NAMALWA (cell line): ENCODE measurements at places on chromosomes 11 and 22.

GRCh38 chr22:38452373-38453065 is 2.5 kb downstream of the KCNJ4 start:
- no peak for DNase-seq

GRCh38 chr11:65102142-65103095 is 6.4 kb downstream of the VPS51 start:
- DNase-seq = no peak

GRCh38 chr11:58963551-58964104 is 24.3 kb downstream of the GLYATL1 start:
- DNase-seq = no peak

GRCh38 chr11:116233561-116233960 is 539.2 kb downstream of the BUD13 start:
- DNase-seq = no peak

GRCh38 chr11:61111786-61112517 is 9.7 kb downstream of the CD5 start:
- no peak for DNase-seq

- peak; percentile 34 for DNase-seq
Observed at GRCh38 chr22:42747701-42748513, 27.2 kb upstream of the A4GALT start.

GRCh38 chr11:34192481-34193401 is 87.3 kb downstream of the NAT10 start:
- DNase-seq = no peak

DNA sequence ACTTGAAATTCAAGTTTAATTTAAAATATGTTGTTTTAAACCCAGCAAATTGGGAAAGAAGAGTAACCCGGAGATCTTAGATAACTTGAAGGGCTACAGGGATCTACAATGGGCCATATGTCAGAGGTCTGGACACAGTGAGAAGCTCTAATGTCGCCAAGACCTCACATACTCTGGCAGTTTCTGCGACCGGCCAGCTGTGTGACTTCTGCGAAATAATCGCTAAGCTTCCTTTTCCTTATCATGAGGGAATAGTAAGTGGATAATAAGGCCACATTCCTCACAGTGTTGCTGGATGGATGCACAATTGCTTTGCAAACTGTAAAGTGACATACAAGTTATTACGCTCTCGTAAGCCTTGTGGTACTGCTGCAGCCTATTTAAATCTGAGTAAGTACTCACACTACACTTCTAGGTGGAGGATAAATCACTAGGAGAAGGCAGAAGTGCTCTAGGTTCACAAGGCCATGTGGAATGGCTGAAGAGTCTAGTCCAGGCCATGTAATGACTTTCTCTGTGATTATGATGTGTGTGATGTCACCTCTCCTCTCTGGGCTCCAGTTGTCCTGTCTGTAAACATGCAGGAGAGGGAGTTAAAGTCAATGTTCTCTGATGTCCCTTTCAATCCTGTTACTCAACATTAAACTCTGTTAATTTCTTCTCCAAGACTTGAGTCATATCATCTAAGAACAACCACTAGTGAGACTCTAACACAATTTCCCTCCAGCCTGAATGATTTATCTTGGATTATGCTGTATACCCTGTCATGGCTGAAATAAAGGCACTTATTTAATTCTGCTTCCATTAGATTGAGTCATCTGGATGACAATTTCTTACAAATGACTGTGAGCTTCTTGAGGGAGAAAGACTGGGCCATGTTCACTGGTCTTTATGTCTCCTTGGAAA is 192.6 kb upstream of the NARS2 start:
- no peak for DNase-seq

GRCh38 chr11:113373306-113373705 is 14.3 kb upstream of the ANKK1 start:
- no peak for DNase-seq

- DNase-seq = peak; percentile 22
Observed at GRCh38 chr22:35229865-35230264, 27.4 kb upstream of the HMGXB4 start.

DNA sequence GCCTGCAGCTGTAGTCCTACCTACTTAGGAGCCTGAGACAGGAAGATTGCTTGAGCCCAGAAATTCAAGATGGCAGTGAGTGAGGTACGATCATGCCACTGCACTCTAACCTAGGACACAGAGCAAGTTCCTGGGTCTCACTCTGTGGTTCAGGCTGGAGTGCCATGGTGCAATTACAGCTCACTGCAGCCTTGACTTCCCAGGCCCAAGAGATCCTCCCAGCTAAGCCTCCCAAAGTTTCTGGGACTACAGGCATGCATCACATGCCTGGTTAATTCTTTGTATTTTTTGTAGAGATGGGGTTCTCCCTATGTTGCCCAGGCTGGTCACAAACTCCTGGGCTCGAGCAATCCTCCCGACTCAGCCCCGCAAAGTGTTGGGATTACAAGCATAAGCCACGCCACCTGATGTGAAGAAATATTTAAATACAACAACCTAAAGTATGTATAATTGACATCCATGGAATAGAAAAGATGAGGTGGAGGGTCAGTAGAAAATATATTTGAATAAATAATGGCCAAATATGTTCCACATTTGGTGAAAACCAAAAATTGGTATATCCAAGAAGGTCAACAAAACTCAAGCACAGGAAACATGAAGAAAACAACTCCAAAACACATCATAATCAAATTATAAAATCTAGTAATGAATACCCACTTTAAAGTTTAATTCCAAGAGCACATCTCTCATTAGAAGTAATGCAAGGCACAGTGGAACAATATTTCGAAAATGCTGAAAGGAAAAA is 47.9 kb upstream of the IGLL5 start:
- DNase-seq = no peak

GRCh38 chr11:125148743-125149142 is 15.8 kb upstream of the PKNOX2 start:
- no peak for DNase-seq

DNA sequence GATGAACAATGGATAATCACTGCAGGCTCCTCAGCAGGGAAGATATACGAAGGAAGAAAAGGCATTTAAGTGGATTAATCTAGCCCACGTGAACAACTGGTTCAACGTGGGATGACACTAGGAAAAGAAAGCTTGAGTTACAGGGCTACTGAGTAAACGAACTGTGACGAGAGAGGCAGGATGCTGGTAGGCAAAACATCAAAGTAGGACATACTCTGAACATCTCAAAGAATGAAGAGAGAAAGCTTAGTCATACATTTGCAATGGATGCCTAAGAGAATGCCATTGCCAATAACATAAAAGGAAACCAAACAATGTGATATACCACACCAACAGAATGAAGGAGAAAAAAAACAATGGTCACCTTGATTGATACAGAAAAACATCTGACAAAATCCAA is 12.9 kb downstream of the USP28 start:
- DNase-seq = no peak

- DNase-seq = no peak
Observed at GRCh38 chr11:28596816-28597215, 488.6 kb downstream of the METTL15 start.

DNA sequence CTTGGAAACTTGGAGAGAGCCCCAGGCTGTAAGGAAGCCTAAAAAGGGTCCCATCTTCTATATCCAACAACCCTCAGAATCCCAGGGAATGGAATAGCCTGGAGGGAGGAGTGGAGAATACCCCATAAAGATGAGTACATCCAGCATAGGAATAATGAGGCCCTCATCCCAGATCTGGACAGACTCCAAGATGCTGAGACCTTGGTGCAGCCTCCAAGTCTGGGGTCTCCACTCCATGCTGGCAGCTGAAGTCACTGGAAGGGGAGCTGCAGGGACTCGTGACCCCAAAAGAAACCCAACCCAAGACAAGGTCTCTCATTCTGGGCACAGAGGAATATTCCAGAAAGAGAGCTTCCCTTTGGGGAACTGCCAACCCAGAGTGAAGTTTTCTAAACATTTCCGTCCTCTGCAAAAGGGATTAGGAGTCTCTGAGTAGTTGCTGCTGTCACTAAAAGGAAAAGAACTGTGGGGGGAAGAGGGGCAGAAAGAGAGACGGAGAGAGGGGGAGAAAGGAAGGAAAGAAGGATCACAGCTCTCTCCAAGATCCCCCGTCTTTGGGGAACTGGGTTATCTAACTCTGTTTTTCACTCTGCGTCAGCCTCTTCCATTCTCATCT is 589 bp downstream of the SCGB1A1 start:
- DNase-seq = no peak

DNA sequence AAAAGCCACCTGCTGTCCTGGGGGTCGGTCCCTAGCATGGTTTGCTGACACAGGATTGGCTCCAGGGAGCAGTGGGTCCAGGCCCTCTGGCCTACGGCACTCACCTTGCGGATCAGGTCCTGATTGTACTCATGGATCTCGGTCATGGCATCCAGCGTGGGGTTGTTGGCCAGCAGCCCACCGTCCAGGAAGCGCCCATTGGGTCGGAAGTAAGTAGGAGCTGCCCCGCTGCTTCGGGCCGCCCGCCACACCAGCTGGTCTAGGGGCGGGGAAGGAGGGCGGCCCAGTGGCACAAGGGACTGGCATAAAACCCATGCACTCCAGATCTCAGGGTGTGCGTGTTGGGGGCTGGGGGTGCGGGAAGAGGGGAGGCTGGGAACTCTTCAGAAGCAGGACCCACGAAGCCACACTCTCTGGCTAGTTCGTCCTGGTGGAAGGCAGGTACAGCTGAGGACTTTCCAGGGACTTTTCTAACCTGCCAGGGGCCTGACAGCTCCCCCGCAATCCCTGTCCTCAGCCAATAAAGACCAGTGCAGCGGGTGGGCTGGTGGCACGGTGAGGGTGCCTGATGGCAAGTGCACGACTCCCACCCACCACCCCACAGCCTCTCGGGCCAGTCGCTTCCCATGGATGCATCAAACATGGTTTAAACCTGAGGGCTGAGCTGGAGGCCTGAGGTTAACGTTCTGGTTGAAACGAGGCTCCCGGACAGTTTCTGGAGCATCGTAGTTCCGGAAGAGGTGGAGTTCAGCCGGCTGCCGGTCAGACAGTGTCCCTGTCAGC is 5.1 kb upstream of the BAIAP2L2 start:
- DNase-seq = no peak

DNA sequence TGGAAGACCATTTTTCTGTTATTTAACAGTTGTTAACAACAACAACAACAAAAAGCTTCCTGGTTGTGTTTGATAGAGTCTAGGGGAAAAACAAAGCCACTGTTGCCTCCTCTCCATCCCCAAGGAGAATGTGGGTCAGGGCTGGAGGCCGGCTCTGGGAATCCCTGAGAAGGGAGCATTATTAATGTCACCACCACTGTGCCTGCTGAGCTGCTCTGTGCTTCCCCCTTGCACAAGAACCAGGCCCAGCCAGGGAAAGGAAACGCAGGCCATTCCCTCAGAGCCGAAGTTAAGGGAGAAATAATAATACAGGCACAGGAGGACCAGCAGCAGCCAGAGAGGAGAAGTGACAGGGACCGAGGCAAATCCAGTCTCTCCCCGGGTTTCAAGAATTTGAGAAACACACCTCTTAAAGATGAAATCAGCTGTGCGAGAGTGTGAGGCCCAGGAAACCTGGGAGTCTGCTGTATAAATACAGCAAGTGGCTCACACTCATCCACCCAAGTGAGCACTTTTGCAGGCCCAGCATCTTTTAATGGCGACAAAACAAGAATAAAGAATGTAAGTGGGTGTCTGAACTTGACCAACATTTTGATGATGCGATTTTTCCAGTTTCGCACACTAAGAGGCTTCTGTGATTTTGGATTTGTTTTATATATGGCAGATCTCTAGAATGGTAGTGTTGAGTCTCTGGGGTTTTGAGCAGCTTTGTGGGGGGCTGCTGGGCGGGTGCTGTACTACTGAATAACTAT is 539.2 kb downstream of the NTM start:
- DNase-seq = no peak

DNA sequence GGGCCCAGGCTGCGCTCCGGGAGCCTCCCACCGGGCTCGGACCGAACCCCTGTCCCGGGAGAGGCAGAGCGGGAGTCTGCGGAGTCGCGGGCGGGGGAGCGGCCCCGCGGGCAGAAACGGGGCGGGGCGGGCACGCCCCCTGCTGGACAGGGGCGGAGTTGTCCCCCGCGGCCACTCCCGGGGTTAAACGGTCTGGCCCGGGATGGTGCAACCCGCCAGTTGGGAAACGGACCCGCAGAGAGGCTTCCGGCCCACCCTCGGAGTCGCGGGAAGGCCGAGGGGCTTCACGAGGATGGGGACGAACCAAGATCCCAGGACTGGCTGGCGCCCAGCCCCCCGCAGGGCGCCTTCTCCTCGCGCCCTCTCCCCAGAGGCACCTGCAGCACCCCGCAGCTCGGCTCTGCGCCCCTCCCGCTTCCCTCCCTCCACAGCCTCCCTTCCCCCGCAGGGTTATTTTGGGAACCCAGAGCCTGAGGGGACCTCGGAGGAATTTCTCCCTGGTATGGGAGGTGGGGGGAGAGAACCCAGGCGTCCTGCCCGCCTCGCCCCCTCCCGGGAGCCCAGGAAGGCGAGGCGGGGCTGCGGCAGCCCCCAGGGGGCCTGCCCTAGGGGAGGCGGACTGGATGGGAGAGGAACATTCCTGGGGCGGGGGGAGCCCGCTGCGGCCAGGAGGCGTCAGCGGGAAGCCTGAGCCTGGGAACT is 902 bp downstream of the RASGRP2 start:
- DNase-seq = peak; percentile 68

DNA sequence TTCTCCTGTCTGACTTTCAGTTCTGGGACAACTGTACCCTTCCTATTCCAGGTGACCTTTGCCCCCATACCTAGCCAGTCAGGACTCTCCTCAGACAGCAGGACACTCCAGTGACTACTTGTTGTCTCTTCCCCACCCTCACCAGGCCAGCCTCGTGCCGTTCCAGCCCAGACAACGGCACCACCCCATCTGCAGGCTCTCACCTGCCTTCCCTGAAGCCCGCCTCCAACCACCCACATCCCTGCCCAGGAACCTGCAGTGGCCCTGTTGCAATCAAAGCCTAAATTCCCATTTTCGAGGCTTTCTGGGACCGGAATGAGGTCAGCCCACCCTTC is 3.7 kb downstream of the IL2RB start:
- no peak for DNase-seq
